ENCODE measurements at places on chromosomes 2 and 18.

DNA sequence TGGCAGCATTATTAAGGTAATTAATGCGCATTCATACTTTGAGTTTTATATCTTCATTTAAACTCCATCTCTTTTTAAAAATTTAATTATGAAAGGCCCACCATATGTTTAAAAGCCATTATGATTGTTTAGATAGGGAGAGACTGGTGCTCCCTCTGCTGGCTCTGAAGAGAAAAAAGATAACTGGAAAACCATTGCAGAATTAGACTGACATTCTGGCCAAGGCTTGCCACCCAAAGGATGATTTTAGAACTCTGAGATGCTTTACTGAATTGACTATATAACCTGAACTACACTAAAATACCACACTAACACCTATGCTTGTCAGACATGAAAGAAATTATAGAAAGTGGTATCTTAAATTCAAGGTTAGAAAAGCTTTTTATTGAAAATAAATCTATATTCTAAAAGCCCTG is 127.6 kb upstream of the SPOPL start:
- peak; percentile 18 for DNase-seq

DNA sequence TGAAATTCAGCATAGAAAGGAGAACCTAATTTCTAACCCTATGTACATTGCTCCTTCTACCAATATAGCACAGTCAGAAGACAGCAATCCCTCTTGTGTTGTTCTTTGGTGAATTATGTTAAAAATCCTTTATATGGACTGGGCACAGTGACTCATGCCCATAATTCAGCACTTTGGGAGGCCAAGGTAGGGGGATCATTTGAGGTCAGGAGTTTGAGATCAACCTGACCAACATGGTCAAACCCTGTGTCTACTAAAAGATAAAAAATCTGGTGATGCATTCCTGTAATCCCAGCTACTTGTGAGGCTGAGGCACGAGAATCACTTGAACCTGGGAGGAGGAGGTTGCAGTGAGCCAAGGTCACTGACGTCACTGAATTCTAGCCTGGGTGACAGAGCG is 195.6 kb downstream of the TMX3 start:
- DNase-seq = no peak

- DNase-seq = no peak
These were observed 57.0 kb upstream of the CD226 start for GRCh38 chr18:70004696-70005095.

DNA sequence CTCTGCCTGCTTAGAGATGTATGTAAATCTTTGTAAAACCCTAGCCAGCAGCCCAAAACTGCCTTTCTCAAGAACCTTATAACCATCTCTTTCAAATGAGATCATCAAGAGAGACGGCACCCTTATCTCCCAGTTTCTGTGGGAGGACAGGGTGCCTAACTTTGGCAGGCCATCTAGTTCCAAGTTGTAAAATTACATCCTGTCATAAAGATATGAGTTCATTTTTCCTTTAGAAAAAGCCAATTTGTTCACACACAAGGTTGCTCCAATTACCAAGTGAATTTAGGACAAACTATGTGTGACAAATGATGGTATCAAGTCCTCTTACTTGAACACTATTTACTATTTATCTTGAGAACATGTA is 65.3 kb downstream of the MEMO1 start:
- DNase-seq = no peak

GRCh38 chr2:105129722-105130232 is 91.9 kb downstream of the MRPS9 start:
- DNase-seq = no peak

DNA sequence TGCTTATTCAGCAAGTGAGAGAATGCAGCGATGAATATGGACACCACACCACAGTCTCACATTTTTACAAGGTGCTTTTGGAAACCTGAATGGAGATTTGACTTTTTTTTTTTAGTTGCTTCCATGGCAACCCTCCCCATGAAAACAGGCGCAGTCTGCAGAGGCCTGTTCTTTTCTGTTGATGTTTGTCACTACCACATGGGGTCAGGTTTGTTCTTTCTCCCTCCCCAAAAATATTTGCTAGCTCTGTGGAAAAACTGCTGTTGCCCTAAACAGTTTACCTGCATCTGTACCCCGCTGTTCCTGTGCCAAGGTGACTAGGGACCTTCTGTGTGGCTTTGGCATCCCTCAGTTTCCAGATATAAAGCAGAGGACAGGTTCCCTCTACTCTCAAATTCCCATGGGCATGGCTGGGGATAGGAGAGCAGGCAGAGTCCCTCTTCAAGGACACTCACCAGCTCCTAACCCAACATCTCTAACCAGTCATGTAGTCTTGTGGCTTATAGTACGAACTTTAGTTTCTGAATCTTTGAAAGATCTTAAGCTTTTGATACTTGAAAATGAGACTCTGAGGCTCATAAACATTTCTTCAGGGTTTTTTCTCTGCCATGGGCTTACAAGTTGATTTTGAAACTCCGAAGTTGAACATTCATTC is 14.7 kb upstream of the MAPRE2 start:
- no peak for DNase-seq

- no peak for DNase-seq
These were observed 76.5 kb downstream of the RAD51AP2 start for GRCh38 chr2:17441790-17442189.

DNA sequence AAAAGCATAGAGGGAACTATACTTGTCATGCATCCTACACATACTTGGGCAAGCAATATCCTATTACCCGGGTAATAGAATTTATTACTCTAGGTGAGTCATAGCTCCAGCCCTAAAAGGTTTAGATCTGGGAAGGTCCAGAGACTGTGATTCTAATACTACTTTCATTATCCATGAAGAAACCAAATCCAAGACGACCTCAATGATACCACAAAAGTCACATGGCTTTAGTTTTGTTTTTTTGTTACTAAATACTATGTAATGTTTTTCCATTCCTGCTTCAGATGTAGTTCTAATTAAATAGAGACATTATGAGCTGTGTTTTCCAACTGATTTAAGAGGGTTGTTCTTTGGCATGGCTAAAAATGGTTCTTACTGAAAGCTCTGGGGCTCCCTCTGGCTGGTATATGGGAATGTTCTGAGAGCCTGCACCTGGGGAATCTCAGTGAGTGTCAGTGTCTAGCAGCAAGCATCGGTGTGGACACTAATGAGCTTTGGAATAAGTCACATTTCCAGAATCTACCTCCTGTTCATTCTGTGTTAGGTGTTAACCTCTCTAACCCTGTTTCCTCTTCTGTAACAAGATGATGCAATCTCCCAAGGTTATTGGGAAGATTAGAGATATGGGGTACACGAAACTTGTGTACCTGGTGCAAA is 20.5 kb upstream of the IL1RL2 start:
- DNase-seq = peak; percentile 9

DNA sequence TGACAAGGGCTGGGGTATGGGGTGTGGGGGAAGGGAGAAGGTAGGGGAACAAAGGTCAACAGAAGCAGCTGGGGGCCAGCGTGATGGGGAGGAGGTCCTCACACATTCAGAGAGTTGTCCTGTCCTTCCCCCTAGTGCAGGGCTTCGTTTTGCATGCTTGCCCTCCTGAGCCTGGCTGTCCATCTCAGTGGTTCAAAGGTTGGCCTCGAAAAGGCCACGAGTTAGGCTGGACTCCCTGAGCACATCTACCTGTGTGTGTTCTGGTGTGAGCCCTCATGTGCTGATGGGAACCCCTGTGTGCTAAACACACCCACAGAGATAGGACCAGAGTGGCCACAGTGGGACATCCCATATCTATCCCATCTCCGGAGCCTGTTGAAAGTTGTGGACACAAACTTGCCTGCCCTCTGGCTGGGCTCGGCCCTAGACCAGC is 51.9 kb downstream of the EPAS1 start:
- DNase-seq = no peak

DNA sequence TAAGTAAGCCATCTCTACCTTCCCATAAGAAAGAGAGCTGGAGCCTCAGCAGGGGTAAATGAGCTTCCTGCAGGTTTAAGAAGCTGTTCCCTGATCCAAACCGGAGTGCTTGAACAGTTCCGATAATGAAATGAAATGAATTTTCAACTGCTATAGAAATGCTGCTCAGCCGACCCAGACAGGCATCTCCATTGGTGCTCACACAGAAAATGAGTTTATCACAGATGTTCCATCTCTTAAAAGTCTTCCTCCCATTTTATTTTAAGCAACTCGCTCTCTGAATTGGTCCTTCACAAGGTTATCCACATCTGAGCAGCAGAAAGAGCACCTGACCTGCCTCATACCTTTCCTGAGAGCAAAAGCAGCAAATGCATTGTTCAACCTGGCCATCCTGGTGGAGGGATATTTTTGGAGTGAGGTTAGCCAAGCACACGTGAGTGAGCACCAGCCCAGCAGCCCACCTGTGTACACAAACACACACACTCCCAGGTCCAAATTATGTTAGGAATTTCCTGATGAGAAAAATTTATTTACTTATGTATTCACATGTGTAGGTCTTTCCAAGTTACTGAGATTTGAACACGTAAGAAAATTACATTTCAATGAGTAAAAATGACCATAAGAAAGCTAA is 42.2 kb upstream of the CCDC68 start:
- DNase-seq = no peak

DNA sequence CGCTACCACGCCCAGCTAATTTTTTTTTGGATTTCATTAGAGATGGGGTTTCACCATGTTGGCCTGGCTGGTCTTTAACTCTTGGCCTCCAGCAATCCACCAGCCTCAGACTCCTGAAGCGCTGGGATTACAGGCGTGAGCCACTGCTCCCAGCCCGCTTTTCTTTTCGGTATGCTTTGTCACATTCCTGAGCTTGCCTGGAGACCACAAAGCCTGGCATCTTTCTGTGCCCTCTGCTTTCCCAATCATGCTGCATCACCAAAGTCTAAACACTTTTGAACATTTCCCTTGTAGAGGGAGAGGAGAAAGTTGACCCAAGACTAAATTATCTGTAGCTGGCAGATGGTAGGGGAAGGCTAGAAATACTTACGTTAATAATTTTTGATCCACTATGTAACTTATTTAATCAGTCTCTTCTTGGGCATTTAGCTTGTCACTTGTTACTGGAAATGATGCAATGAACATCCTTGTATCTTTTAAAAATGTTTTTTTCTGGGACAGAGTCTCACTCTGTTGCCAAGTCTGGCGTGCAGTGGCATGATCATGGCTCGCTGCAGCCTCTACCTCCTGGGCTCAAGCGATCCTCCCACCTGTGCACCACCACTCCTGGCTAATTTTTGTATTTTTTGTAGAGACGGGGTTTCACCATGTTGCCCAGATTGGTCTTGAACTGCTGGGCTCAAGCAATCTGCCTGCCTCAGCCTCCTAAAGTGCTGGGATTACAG is 2.7 kb upstream of the NPC1 start:
- DNase-seq = no peak

DNA sequence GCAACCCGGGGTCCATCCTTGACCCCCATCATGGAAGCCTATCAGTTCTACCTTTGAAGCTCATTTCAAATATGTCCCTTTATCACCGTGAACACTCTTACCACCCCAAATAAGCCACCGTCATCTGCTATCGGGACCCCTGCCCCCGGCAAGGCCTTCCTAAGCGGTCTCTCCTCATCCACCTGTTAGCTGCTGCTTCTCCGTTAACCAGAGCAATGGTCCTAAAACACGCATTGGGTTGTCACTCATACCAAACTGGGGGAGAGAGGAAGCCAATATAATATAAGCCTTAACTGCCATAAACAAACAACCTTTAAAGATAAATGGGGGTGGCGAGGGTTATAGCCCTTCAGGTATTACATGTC is 680 bp downstream of the ASNSD1 start:
- no peak for DNase-seq

DNA sequence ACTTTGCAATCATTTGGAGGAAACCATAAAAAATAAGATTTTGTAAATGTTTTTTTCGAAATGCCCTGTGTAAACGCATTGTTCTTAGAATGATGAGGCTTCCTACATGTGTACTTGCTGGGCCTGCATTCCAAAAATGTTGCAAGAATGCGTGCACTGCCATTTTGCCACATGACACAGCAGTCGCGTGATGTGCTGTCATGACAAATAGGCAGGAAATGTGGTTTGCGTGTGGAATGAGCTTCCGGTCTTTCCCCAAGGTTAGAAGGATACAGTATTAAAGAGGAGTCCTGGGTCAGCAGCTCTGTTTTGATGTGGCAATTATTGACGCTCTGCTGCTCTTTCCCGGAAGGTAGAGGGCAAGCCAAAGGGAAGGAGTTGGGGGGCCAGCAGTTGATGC is 18.1 kb upstream of the SERPINB2 start:
- peak; percentile 90 for DNase-seq

GRCh38 chr18:77121523-77121922 is 11.1 kb downstream of the MBP start:
- DNase-seq = no peak

- DNase-seq = no peak
These were observed 14.1 kb downstream of the ACMSD start for GRCh38 chr2:134852518-134852917.

GRCh38 chr2:143165291-143165690 is 36.1 kb downstream of the ARHGAP15 start:
- no peak for DNase-seq

GRCh38 chr18:8471372-8471771 is 137.9 kb upstream of the RAB12 start:
- DNase-seq = no peak

GRCh38 chr2:112721819-112722522 is 1.2 kb downstream of the NT5DC4 start:
- DNase-seq = no peak

GRCh38 chr2:50343150-50343830 is 688.6 kb downstream of the NRXN1 start:
- DNase-seq = no peak

GRCh38 chr2:127017548-127017947 is 89.4 kb downstream of the BIN1 start:
- no peak for DNase-seq

DNA sequence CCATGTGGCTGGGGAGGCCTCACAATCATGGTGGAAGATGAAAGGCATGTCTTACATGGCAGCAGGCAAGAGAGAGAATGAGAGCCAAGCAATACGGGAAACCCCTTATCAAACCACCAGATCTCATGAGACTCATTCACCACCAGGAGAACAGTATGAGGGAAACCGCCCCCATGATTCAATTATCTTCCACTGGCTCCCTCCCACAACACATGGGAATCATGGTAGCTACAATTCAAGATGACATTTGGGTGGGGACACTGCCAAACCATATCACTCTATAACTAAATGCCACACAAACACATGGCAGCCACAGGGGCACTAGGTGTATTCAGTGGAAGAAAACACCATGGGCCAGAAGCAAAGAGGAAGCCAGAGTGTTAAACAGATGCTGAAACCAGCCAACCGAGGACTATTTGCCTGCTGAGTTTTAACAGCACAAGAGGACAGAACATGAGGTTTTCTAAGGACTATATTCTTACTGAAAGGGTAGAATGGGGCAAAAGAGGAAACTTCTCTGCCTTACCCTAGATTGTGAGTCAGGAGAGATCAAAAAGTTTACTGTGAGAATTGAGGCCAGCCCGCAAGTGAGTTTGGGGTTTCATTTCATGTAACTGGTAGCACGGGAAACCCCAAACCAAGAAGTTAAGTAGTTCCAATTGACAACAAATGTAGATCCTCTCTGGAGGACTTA is 49.2 kb downstream of the SIGLEC15 start:
- DNase-seq = no peak

DNA sequence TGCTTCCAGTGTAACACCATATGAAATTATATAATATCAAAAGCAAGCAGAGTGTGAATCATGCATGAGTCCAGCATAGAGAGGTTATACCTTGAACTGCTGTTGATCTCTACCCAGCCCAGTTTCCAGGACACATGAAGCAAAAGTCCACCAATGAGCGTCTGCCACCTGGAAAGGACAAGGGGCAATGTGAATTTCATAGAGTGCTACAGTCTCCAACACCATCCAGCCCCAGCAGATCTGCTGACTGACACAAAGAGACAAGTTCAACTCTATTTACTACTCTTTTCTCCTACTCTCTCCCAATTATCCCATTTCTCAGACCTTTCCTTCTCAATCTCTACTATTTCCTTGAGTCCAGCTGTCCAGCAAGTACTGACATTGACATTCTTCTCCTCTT is 31.8 kb upstream of the RIOK3 start:
- DNase-seq = no peak

Measured in HS-5 (cell line).